ENCODE measurements at places on chromosomes 2 and 18. TPM values are rescaled to one million over a fixed set of nuclear protein-coding genes. Genes with fewer than 3 reads are reported as not detected.

The ANKRD23 gene
- 2.9 TPM for total RNA-seq

The TLX2 gene
- total RNA-seq: not detected

The CCNT2 gene
- total RNA-seq: 26.5 TPM

The HOXD13 gene
- total RNA-seq: not detected

The CDCA7 gene
- 2.9 TPM for total RNA-seq
